SJCRH30 (cell line): ENCODE measurements at places on chromosomes 3 and 15. TPM values are rescaled to one million over a fixed set of nuclear protein-coding genes. Genes with fewer than 3 reads are reported as not detected.
A peak's percentile ranks its signal among the peaks of the same experiment; 100 is the strongest.

GRCh38 chr3:12132881-12133280 is 25.8 kb downstream of the TIMP4 start:
- DNase-seq: no peak

- no peak for DNase-seq
Observed at GRCh38 chr3:55567121-55567520, 80.0 kb upstream of the WNT5A start.

GRCh38 chr3:191348098-191348497 is 17.8 kb upstream of the UTS2B start:
- no peak for DNase-seq

DNA sequence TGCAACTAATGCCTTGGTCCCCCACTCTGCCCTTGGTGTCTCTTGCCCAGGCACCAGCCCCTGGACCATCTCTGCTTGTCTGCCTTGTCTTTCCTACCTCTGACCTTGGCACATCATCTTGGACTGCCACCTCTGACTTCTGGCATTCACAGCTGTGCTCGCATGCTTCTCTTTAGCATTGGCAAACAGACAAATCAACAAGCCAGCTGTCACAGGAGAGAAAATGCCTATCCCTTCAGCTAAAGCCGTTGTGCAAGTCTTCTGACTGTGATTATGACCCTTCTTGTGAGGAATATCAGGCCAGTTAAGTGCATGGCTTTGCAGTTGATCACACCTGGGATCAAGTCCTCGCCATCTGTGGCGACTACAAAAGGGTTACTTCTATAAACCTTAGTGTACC is 84.6 kb downstream of the PRICKLE2 start:
- no peak for DNase-seq

DNA sequence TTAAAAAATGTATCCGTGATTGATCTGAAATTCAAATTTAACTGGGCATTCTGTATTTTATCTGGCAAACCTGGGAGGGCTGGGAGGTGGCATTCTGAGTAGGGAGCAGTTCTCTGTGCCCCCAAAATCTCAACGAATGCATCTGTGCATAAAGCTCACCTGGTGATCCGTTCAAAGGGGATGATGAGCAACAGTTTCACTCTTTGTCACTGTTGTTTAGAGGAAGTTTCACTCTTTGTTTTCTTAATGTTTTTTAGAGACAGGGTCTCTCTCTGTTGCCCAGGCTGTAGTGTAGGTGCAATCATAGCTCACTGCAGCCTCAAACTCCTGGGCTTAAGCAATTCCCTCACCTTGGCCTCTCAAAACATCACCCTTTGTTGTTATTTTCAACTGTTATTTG is 186.7 kb downstream of the SSR3 start:
- no peak for DNase-seq

GRCh38 chr3:128991355-128991895 is 2.5 kb downstream of the CFAP92 start:
- DNase-seq: no peak

GRCh38 chr3:154430014-154430413 is at the start of gene GPR149:
TSS of gene GPR149 (minus strand) at chr3:154430190. CDS start at chr3:154429615, 575 bp downstream.
- no peak for DNase-seq

GRCh38 chr3:15757824-15758223 is 40.0 kb downstream of the ANKRD28 start:
- DNase-seq: no peak

DNA sequence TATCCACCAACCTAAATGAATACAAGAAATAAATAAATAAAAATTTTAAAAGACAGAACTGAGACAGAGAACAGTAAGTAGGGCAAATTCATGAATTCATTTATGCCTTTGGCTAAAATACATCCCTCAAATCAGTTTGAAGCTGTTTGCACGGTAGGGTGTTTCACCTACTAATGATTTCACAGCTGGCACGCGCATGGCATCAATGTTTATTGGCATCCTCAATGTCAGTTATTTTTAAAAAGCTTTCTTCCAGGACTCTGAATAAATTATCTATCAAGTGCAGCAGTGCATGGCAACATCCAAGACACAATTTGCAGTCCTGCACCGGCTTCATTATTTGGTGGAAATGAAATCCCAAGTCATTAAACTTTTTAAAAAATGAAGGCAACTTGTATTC is 985.2 kb upstream of the ROBO1 start:
- no peak for DNase-seq

- no peak for DNase-seq
Observed at GRCh38 chr3:134077649-134078161, 48.0 kb upstream of the SLCO2A1 start.

DNA sequence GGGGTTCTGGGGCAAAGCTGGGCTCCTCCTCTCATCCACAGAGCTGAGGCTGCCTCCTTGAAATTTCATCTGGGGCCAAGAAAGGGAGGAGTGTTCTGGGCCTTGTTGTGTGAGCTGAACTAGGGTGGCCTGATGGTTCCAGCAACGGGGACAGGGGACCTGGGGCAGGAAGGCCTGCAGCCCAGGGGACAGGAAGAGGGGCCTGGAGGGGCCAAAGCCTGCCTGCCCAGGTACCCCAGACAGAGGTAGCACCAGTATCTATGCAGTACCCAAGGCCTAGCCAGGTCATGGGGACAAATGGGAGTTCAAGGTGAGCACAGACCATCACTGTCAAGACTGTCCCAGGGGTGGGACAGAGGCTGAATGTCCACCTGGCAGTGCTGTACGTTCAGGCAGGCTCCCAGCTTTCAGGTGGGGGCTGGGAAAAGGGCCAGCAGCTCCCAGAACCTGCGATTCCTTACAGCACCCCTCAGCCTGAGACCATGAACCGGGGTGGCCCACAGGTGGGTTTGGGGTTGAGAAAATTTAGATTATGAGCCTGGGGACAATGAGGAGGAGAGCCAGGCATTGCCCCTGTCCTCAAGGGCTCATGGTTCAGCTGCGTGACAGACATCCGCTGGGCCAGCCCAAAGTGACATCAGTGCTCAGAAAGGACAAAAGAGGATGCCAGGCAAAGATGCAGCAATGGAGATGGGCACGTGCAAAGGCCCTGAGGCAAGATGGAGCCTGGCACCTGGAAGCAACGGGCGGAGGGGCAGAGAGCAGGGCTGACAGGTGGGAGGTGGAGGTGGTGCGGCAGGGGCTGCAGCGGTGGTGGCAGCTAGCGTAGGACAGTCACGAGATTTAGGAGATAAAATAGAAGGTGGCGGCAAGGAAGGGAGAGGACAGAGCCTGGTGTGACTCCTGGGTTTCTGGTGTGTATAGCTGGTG is 28.0 kb downstream of the PSTPIP1 start:
- no peak for DNase-seq

- no peak for DNase-seq
Observed at GRCh38 chr3:29083081-29083480, 197.8 kb upstream of the RBMS3 start.

DNA sequence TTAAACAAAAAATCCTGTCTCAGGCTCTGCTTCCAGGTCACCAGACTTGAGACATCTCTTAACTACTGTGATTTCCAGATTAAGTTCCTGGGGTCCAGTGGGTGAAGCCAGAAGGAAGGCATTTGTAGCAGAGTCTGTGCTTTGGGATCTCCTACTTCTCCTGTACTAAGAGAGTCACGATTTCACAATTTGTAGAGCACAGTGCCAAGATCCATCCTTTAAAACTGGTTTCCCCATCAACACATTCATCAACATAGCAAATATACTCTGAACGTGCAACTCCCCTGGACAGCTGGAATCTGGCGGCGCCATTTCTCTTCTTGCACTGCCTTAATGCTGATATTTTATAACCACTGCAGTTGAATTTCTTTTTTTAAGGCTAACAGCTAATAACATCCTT is 33.2 kb downstream of the CDCP1 start:
- DNase-seq: no peak

- DNase-seq: no peak
Observed at GRCh38 chr3:119161240-119161639, 12.2 kb upstream of the UPK1B start.

DNA sequence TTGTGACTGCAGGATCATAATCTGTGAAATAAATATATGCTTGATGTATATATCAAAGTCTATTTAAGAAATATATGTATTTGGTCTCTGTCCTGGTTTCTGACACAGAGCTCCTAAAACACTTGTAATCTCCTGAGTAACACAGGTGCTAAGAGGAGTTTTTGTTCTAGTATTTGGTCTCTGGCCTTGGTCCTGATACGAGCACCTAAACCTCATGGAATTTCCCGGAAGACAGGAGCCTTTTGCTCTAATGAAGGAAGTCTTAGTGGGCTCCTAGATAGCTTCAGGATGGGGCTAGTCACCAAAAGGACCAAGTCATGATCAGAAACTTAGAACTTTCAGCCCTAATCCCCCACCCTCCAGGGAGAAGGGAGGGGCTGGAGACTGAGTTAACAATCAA is 19.2 kb upstream of the MUSTN1 start:
- DNase-seq: no peak

GRCh38 chr3:98240131-98240530 is 23.9 kb upstream of the OR5H6 start:
- no peak for DNase-seq

- DNase-seq: peak; percentile 12
Observed at GRCh38 chr3:43953814-43954692, 263.3 kb downstream of the ABHD5 start.

- DNase-seq: no peak
Observed at GRCh38 chr3:129665024-129665768, 58.7 kb upstream of the PLXND1 start.

DNA sequence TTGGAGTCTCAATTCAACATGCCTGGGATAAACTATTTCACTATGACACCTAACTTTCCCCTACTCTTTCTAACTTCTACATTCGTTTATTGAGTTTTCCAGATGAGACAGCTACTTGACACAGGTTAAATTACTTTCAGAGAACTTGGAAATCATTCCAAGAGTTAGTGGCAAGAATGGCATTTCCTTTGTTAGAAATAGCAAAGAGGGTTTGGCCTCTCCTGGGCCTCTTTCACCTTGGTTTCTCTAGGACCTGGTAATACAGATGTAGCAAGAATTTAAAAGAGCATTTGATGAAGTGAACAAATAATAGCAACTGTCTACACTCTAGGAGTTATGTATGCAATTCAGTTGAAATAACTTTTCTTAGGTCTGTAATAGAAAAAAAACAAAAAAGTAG is 748.9 kb downstream of the MECOM start:
- no peak for DNase-seq

- no peak for DNase-seq
Observed at GRCh38 chr15:76642671-76643070, 262.5 kb downstream of the SCAPER start.

- DNase-seq: no peak
Observed at GRCh38 chr3:180657094-180657493, 22.2 kb downstream of the CCDC39 start.

- DNase-seq: peak; percentile 25
Observed at GRCh38 chr3:148943506-148944205, 47.7 kb upstream of the GYG1 start.

- DNase-seq: peak; percentile 19
Observed at GRCh38 chr15:85890620-85890980, 95.9 kb upstream of the KLHL25 start.

GRCh38 chr3:118527514-118528044 is 507.1 kb downstream of the IGSF11 start:
- no peak for DNase-seq

DNA sequence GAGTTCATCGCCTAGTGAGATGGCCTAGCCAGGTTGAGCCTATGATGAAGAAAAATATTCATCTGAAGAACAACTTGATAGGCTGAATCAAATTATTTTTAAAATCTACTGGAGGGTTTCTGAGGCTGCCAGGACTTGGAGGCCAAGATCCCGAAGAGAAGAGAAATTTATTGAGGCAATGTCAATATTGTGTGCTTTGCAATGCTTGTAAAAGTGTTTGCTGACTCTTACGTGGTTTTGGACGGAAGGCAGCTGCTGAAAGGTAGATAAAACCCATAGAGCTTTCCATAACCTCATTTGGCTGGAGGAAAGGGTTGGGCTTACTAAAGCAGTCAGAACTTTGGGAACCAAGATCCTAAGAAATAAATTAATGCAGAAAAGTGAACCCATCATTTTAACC is 361.0 kb upstream of the IL12A start:
- no peak for DNase-seq

- no peak for DNase-seq
Observed at GRCh38 chr15:80550219-80550907, 144.7 kb upstream of the ABHD17C start.

DNA sequence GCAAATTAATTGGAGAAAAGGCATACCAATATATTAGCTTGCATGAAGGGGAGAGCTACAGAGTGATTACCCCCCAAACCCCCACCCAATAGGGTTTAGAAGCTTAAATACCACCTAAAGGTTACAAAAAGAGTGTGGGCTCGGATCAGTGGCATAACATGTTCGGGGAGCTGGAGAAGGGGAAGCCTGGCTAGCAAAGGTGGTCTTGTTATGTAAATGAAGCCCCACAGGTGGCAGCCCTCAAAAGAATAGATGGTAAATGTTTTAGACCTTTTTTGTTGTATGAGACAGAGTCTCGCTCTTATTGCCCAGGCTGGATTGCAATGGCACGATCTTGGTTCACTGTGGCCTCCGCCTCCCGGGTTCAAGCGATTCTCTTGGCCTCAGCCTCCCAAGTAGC is 10.9 kb upstream of the PXK start:
- no peak for DNase-seq

- no peak for DNase-seq
Observed at GRCh38 chr3:175777495-175777894, 918.4 kb downstream of the NAALADL2 start.

Gene GOLGA8O
- total RNA-seq: not detected in 2 replicates

Gene MOBP
- 0.04 TPM in 1 of 2 replicates, not detected in the other for total RNA-seq

Gene TMEM39A
- total RNA-seq: 35.7 and 38.7 TPM in 2 replicates

Gene MST1R
- total RNA-seq: not detected in 2 replicates

Gene C3orf22
- not detected in 2 replicates for total RNA-seq

Gene CLEC3B
- total RNA-seq: not detected in 2 replicates

Gene GRM7
- total RNA-seq: 0.04 TPM in 1 of 2 replicates, not detected in the other

Gene MYO1E
- total RNA-seq: 116 and 176 TPM in 2 replicates

Gene RAB5A
- total RNA-seq: 21.0 and 21.9 TPM in 2 replicates

Gene GOLGA6L9
- total RNA-seq: 4.7 and 7.3 TPM in 2 replicates

Gene CISH
- 8.4 and 8.6 TPM in 2 replicates for total RNA-seq

Gene SLC38A3
- total RNA-seq: 1.4 and 2.9 TPM in 2 replicates

Gene THBS1
- total RNA-seq: 24.3 and 24.4 TPM in 2 replicates

Gene SH2D7
- total RNA-seq: 0.08 and 0.36 TPM in 2 replicates

Gene FBXW12
- 0.30 and 0.35 TPM in 2 replicates for total RNA-seq

Gene CYP1A2
- total RNA-seq: not detected in 2 replicates

Gene RAMAC
- total RNA-seq: 44.0 and 48.4 TPM in 2 replicates

Gene DAZL
- not detected in 2 replicates for total RNA-seq

Gene IL17RE
- 0.05 and 0.12 TPM in 2 replicates for total RNA-seq

Gene IGSF10
- total RNA-seq: not detected in 2 replicates

Gene DNAH12
- 1.3 and 1.4 TPM in 2 replicates for total RNA-seq

Gene GRAMD2A
- 0.35 TPM in 1 of 2 replicates, not detected in the other for total RNA-seq

Gene STAC
- not detected in 2 replicates for total RNA-seq

Gene SOX14
- total RNA-seq: not detected in 2 replicates

Gene TGFBR2
- total RNA-seq: 16.9 and 17.8 TPM in 2 replicates

Gene CHRM5
- not detected in 2 replicates for total RNA-seq

Gene SPSB4
- 101 and 106 TPM in 2 replicates for total RNA-seq

Gene DAPK2
- total RNA-seq: 0.23 and 0.85 TPM in 2 replicates

Gene LRRC3B
- not detected in 2 replicates for total RNA-seq

Gene NCEH1
- total RNA-seq: 1.1 and 1.4 TPM in 2 replicates
